ENCODE measurements at places on chromosomes 7 and 10. TPM values are rescaled to one million over a fixed set of nuclear protein-coding genes. Genes with fewer than 3 reads are reported as not detected.

Gene ACTL6B
- total RNA-seq, result not detected

GRCh38 chr10:86535132-86535882 is 13.7 kb upstream of the WAPL start:
- peak; percentile 94 for DNase-seq

- DNase-seq, result no peak
Measured at GRCh38 chr7:28505867-28506266, 93.5 kb downstream of the CREB5 start.

Gene CLDN15
- 2.8 TPM for total RNA-seq

DNA sequence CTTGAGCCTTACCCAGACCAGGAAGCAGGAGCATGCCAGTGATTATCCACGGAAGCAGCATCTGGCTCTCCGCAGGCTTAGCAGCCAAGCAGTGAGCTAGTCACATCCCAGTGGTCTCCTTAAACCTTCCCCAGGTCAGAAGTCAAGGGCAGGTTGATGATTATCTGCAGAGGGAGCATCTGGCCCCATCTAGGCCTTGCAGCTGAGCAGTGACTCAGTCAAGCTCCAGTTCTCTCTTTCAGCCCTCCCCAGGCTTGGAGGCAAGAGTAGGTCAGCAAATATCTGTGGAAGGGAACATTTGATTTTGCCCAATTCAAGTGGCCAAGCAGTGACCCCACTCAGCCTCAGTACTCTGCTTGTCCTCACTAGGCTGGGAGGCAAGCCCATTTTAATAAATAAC is 61.6 kb downstream of the ANKRD7 start:
- no peak for DNase-seq

GRCh38 chr7:30434140-30434799 is 44.3 kb downstream of the NOD1 start:
- no peak for DNase-seq

GRCh38 chr10:95770084-95770720 is 14.2 kb downstream of the ENTPD1 start:
- DNase-seq, result no peak

DNA sequence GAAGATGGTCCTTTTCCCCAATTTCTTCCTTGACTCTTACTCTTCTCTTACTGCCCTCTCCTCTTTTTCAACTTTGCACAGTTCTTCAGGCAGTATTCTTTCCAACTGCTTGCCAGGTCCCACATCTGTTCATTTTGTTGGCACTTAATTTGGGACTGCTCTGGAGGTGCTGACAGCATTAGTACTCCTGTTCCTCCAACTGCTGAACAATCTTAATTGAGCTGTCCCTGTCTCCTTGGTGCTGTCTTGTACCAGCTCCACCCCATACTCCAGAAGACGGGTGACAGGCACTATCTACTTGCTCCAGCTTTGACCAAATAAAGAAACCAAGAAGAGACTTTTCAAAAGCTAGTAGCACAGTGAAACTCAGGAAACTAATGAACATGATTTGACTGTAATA is 160.0 kb downstream of the PDE1C start:
- no peak for DNase-seq

DNA sequence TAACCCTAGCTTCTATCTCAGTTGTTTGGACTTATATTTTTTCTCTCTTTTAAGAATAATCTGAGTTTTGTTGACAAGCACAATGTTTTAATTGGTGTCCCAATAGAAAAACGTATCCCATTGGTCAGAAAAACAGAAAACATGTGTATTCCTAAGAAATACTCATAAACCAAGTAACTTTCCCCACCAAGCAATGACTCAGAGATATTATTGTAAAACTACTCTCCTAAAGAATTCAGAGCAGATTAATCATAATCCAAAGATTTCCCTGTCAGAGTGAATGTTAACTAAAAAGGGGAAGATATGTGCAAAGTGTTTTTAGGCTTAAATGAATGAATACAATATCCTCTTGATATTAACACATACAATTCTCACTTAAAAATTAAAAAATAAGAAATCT is 29.4 kb upstream of the MBL2 start:
- DNase-seq, result no peak

Gene FANK1
- 0.58 TPM for total RNA-seq

- no peak for DNase-seq
Measured at GRCh38 chr10:8614054-8614565, 559.6 kb downstream of the GATA3 start.

DNA sequence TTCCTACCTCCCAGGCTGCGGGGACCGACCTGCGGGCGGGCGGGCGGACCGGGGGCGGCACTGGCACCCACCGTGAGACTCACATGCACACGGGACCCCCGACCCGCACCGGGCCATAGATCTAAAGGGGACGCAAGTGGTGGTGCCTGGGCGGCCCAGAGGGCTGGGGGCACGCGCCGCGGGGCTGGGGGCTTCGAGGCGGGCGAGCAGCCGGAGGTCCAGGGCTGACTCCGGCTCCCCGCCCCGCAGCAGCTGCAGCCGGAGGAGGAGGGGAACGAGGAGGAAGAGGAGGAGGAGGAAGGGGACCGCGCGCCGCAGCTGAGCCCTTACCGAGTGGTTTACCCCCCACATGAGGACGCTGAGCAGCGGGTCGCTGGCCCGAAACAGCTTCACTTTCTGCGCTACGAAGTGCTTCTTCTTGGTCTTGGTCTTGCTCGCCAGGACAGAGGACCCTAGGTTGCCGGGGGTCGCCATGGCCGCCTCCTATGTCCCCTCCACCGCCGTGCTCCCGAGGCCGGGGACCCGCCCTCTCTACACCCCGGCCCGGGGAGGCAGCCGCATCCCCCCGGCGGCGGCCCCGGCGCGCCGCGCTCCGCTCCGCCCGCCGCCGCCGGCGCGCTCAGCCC is 412 bp downstream of the PIP4K2A start:
- peak; percentile 78 for DNase-seq

DNA sequence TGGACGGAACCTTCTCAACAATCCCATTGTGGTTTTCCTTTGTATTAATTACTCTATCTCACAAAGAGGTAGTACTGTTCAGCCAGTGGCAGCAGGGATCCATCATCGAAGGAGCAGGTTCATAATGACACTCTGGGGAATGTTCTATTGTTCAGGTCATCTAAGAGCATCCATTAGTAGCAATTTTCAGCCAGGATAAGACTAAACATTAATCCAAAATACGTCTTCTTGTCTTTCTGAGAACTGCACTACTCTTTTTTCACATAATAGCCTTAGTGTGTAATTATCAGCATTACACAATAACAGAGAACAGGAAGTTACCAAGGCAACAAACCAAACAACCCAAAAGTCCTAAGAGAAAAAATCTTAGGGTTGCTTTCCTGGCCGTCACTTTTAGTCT is 259.5 kb upstream of the VWC2 start:
- no peak for DNase-seq

DNA sequence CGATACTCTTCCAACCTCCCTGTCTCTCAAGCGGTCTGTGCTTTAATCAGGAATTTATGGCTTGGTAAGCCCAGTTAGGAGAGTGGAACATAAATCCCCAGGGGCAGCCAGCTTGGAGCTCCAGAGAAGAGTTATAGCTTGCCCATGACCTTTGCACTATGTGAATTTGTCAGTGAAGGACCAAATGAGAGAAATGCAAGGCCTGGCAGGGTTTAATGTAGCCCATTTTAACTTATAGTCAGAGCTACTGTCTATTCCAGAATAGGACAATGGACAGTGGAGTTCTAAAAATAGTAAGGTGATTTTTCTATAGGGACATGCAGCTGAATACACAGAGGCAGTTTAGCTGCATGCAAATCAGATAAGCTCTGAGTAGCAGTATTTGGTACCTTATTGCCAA is 142.6 kb upstream of the CAV2 start:
- DNase-seq, result no peak

Gene PLA2G12B
- 7.9 TPM for total RNA-seq

GRCh38 chr7:98935811-98936210 is 57.5 kb downstream of the TRRAP start:
- DNase-seq, result no peak

DNA sequence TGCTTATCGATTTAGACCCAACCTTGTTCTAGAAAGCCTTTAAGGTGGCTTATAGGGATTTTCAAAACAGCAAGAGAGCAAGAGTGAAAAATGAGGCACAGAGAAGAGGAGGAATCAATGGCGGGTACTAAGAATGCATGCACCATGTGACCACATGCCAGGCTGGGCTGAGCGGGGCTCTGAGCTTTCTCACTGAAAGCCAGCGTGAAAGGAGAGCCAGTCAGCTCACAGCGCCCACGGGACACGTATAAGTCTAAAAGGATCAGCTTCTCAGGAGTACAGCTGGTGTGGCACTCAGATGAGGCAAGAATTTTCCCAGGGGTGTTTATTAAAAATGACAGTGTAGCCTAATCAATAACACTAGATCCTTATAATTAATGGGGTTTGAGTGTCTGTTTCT is 114.3 kb downstream of the SLIT1 start:
- no peak for DNase-seq

DNA sequence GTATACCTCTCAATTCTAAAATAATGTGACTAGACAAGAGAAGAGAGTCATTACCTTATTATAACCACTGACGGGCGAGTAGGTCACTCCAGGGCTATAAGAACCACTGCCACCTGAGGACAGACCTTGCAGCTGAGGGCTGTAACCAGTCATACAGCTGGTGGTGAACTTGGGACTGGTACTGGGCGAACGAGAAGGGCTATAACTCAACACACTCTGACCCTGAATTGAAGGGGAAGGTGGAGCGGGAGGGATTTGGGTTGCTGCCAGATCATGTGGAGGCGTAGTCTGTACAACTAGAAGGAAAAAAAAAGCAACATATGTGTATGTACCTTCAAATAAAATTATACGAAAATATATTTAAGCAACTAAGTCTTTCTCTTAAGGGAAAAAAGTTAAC is 3.4 kb downstream of the TMEM209 start:
- no peak for DNase-seq

Gene OR2A7
- 0.40 TPM for total RNA-seq

Gene POM121C
- 31.7 TPM for total RNA-seq

GRCh38 chr10:78508955-78509748 is 475.5 kb downstream of the RPS24 start:
- DNase-seq, result no peak

Gene IKZF1
- total RNA-seq, result 6.8 TPM

Gene SMKR1
- total RNA-seq, result not detected

DNA sequence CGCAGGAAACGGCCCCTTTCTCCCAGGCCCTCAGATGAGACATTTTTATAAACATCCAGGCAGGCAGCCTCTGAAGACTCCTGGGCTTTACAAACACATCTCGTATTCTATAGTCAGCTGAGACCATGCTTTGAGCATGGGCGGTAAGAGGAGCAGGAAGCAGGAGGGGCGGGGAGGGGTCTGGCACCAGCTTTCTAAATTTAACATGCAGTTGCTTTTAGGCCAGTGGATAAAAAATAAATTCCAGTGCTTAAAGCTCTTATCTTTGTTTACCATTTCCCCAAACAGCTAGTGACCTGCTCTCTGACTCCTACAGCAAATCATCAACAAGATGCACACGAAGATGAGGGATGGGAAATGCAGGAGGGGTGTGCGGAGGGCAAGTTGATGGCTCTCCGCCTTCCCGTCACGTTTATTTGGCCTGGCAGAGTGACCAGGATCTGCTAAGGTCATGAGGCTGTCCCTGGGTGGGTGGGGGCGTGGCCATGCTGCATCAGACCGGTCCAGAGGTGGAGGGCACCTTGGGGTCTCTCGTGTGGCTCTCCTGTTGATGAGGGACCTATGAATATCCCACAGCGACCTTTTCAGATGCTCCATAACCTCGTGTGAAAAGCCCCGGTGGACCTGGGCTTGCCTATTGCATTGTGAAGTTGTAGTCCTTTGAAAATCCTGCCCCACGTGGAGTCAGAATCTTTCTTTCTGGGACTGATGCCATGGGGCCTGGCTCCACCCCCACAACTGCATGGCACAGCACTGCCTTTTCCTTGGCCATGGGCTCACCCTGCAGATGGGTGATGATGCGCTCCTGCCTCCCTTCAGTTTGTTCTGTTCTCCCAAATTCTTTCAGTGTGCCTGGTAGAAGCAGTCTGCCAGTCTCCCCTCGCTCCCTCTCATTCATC is 67.5 kb downstream of the PARP12 start:
- DNase-seq, result peak; percentile 73

Gene SKIDA1
- total RNA-seq, result 6.3 TPM

GRCh38 chr7:93592588-93593266 is 18.2 kb upstream of the CALCR start:
- DNase-seq, result no peak

- no peak for DNase-seq
Measured at GRCh38 chr10:108817135-108817534, 1106.2 kb downstream of the XPNPEP1 start.

GRCh38 chr10:132604686-132605085 is 67.1 kb downstream of the INPP5A start:
- DNase-seq, result no peak

Gene OR9A2
- not detected for total RNA-seq

DNA sequence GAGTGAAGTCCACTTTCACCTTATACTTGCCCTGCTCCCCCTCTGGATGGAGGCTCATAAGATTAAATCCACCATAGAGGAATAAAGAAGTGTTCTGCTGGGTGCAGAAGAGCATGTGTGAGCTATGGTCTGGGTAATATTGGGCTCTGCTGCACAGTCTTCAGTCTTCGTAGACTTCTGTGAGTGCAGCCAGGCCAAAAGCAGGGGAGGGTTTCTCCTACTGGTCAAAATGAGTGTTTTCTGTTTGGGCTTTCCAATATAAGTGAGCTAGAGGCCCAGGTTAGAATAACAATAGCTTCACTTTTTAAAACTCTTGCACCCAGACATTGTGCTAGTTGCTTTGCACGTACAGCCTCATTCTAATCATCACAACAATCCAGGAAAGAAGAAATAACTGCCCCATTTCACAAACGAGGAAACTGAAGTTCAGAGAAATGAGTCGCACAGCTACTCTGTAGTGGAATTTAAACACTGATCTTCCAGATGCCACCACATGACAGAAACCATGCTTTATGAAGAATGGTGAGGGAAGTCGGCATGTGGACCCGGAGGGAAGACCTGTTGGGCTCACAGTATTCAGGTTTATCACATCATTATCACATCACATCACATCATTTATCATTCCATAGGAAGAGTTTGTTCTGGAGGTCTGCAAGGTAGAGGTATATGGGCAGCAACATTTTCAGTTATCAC is 23.8 kb upstream of the MSMB start:
- no peak for DNase-seq

Gene PNLIPRP3
- total RNA-seq, result not detected

Gene TLX1
- total RNA-seq, result 1.0 TPM

- no peak for DNase-seq
Measured at GRCh38 chr7:83672157-83672556, 23.2 kb upstream of the SEMA3E start.

Gene MKI67
- 3.1 TPM for total RNA-seq

Gene STOX1
- total RNA-seq, result 0.15 TPM

DNA sequence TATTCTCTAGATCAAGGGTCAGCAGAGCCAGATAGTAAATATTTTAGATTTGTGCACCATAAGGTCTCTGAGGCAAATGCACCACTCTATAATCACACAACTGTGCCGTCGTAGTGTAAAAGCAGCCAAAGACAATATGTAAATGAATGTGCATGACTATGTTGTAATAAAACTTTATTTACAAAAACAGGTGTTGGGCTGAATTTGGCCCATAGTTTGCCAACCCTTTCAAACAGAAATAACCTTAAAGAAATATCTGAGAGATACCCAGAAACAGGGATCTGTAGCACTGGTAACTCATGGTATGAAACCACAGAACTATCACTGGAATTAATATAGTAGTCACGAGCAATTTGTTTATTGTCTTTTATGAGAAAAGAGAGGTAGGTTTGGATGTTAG is 86.0 kb downstream of the ARID5B start:
- DNase-seq, result no peak

Gene GRID2IP
- 0.20 TPM for total RNA-seq

Gene SPACDR
- not detected for total RNA-seq

Measured in right cardiac atrium (tissue), 5 donors.